ENCODE measurements at places on chromosomes 16 and 17. TPM values are rescaled to one million over a fixed set of nuclear protein-coding genes. Genes with fewer than 3 reads are reported as not detected.

GRCh38 chr17:65407017-65407416 is 154.4 kb downstream of the AXIN2 start:
- no peak for DNase-seq

- DNase-seq: no peak
Observed at GRCh38 chr16:49382916-49383315, 9.3 kb downstream of the C16orf78 start.

- no peak for DNase-seq
Observed at GRCh38 chr17:50621574-50622031, 13.1 kb upstream of the ABCC3 start.

Gene RAD51C
- 40.7 TPM for total RNA-seq

Gene RNF43
- total RNA-seq: 2.4 TPM

- no peak for DNase-seq
Observed at GRCh38 chr16:57648125-57648524, 19.7 kb downstream of the ADGRG1 start.

- DNase-seq: no peak
Observed at GRCh38 chr17:9364837-9365430, 210.7 kb downstream of the STX8 start.
